ENCODE measurements at places on chromosomes 11 and 22.

- DNase-seq: no peak
Observed at GRCh38 chr11:282171-282570, 4.0 kb downstream of the NLRP6 start.

DNA sequence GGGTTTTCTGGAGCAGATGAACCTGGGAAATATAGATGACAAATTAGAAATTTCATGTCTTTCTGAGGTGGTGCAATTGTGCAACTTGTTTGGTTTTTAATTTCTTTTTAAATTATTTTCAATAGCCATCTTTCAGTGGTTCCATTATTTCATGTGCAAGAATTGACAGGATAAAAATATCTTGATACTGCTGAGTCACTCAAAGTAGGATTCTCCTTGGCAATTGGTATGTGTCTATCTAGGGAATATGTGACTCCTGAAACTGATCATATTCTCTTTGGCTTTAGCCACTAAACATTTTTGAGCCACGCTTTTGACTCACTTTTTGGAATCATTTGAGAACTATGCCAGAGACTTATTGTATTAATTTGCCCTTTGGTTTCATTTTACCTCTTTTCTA lies 331.5 kb downstream of the KCNA4 start:
- DNase-seq: no peak

DNA sequence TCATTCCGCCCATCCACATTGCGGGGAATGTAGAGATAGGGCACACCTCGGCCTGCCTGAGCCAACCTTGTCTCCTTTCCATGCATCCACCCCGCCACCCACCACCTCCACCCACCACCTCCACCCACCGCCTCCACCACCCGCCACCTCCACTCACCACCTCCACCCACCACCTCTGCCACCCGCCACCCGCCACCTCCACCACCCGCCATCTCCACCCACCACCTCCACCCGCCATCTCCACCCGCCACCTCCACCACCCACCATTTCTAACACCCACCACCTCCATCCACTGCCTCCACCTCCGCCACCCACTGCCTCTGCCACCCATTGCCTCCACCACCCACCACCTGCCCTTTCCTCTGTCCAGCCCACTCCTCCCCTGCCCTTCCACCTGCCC lies 78.4 kb downstream of the IGLL1 start:
- no peak for DNase-seq

DNA sequence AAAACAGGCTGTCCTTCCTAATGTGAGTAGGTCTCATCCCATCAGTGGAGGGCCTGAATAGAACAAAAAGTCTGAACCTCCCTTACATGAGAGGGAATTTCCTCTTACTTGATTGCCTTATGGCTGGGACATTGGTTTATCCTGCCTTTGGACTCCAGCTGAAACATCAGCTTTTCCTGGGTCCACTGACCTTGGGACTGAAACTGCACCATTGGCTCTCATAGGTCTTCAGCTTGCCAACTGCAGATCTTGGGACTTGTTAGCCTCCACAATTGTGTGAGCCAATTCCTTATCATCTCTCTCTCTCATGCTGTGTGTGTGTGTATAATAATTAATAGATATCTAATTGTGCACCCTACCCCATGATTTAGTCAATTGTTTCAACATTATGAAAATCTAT lies 375.3 kb upstream of the DDI1 start:
- no peak for DNase-seq

- DNase-seq: no peak
Observed at GRCh38 chr11:134882141-134882540, 470.1 kb upstream of the B3GAT1 start.

DNA sequence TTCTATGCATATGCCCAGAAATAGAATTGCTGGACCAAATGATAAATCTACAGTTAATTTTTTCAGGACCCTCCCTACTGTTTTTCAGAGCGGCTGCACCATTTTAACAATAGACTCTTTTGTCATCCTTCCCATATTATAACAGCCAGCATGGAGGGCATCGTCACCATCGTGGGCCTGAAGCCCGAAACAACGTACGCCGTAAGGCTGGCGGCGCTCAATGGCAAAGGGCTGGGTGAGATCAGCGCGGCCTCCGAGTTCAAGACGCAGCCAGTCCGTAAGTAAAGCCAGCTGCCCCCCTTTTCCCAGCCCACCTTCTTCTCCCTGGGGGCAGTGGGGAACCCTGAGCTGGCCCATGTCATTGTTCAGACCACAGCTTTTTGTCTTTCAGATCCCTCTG lies 79.5 kb upstream of the TTC12 start:
- DNase-seq: no peak

GRCh38 chr11:125372911-125373310 lies 123.2 kb downstream of the FEZ1 start:
- DNase-seq: no peak

DNA sequence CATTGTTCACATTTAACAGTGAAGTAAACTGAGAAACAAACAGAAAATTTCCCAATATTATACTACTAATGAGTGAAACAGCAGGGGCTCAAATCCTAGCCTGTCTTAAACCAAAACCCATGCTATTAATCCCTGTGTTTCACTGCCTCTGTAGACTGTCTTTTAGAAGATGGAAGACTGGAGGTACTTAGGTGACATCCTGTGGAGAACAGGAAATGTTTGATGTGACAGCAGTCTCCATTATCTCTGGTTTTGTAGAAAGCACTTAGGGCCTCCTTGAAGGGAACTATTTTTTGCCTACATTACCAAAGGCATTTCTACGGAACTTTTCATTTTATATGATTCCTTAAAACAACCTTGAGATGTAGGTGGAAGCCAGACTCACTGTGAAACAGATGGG lies 288.1 kb upstream of the SORL1-AS1 start:
- no peak for DNase-seq

DNA sequence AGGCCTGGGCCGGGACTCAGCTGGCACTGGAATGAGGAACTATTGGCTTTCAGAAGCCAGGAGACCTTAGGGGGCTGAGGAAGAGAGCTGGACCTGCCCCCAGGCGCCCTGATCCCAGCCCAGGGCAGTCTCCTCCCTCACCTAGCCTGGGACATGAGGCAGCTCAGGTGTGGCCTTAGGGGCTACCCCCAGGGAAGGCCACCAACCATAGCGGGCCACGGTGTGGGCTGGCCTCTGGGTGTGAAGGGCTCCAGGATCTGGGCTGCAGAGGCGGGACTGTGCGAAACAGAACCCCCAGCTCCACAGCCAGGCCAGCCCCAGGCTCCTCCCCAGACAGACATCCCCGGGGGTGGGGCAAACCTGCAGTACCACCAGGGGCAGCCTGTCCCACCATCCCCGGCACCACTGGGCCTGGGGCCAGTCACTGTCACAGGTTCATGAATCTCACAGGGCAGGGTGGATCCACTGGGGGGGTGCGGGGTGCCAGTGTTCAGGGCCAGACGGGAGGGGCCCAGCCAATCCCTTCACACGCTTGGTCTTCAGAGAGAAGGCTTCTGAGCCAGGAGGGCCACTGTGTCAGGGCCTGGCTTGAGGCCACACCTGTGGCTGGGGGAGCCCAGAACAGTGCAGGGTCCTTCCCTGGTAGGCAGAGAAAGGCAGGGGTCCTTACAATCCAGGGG lies 3.5 kb downstream of the PLXNB2 start:
- DNase-seq: no peak

DNA sequence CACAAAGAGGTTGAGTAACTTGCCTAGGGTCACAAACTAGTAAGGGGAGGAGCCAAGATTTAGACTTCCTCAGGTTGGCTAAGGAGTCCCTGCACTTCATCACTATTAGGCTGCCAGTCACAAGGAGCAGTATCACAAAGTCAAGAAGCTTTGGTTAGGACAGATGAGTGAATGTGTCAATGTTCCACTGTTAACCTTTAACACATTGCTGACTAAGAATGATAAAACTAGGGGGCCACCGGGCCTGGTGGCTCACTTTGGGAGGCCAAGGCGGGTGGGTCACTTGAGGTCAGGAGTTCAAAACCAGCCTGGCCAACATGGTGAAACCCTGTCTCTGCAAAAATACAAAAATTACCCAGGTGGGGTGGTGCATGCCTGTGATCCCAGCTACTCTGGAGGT lies 32.0 kb downstream of the TMEM123 start:
- no peak for DNase-seq

DNA sequence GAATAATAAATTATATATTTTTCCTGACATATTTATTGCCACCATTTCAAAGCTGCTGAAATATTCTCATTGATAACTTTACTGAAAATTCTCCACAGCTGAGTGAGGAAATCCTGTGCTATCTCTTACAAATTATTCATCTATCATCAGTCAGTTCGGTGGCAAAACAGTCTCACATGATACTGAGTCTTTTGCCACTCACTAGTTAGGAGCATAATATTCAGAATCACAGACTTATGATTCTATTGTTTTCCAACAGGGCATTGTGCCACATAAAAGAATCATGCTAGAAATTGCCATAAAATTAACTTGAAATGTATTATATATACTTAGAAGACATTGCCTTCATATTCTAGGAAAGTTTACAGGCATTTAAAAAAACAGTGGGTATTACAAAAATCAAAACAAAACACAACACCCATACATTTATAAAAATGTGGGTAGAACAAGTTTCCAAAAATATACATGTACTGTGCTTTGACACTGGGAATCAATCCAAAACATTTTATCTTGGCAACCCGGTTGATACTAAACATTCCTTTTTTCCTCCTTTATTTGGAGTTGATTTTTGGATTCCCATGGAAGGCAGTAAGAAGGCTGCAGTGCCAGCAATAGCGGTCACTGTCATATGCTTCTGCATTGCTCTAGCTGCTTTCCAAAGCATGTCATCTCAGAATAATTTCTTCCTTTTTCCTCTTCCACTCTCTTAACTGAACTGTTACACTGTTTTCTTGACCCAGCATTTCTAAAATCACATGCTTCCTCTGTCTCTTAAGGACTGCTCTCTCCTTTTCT lies 42.5 kb downstream of the ATG16L2 start:
- DNase-seq: no peak

DNA sequence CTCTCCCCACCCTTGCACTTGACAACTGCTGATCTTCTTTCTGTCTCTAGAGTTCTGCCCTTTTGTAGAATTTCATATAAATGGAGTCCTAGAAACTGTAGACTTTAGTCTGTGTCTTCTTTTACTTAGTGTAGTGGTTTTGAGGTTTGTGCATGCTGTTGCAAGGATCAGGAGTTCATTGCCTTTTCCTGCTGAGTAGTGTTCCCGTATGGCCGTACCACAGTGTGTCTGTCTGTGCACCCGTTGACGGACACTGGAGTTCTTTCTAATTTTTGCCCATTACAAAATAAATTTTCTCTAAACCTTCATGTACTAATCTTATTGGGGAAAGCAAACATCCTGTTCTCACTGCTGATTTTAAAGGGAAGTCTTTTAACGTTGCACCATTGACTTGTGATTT lies 138.1 kb downstream of the TBC1D22A start:
- no peak for DNase-seq

- no peak for DNase-seq
Observed at GRCh38 chr22:23557036-23557435, 23.1 kb downstream of the IGLL1 start.

GRCh38 chr11:61329871-61330270 lies 3.0 kb downstream of the DDB1 start:
- no peak for DNase-seq

DNA sequence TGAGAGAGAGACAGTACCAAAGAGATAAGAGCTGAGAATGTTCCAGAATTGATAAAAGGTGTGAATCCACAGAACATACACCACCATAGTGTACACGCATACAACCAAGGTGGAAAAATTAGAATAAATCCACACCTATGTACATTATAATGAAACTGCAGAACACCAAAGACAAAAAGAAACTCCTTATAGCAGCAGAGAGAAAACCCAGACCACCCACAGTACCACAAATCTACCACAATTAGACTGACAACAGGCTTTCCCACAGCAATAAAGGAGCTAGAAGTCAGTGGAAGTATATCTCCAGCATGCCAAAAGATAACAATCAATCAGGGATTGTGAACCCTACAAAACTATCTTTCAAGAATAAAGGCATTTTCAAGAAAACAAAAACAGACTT lies 31.8 kb downstream of the SCN4B start:
- DNase-seq: no peak

- DNase-seq: no peak
Observed at GRCh38 chr22:48702573-48703264, 1125.0 kb downstream of the BRD1 start.

DNA sequence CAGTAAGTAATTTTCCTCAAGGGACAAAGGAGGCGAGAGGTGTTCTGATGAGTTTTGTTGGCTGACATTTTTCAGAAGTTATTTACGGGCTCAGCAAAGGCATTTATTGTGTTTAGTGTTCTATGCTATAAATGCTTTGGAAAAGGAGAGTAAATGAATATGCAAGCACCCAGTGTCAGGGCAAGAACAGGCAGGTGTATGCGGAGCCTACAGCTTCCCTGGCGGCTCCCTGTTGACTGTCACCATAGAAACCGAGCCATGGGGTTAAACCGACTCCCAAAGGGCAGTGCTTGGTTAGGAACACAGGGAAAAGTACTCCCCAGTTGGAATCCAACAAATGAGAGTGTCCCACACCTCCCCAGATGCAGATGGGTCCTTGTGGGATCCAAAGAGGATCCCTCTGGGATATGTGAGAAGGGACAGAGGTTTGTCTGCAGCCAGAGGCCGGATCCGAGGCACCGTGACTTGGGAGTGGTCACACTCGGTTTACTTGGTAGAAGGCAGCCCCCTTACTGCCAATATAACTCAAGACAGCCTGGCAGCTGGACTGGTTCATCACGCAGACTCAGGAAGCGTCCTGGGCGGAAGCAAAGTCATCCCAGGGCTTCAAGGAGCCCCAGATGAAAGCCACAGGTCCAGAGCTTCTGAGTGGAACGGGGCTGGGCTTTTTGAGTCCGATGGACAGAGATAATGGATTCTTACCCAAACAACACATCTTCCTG lies 329.7 kb downstream of the CTTN start:
- no peak for DNase-seq

DNA sequence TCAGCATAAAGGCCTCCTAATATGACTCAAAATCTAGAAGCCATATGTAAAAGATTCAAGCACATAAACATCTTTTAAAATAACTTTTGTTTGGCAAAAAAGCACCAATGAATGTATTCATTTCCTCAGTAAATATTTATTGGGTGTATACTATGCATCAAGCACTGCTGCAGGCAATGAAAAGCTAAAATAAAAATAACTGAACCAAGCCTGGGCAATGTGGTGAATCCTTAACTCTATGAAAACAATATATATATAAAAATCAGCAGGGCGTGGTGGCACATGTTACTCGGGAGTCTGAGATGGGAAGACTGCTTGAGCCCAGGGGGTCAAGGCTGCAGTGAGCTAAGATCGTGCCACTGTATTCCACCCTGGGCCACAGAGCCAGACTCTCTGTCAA lies 27.8 kb downstream of the PIK3C2A start:
- DNase-seq: no peak
